ENCODE measurements at places on chromosomes 12 and 14.

DNA sequence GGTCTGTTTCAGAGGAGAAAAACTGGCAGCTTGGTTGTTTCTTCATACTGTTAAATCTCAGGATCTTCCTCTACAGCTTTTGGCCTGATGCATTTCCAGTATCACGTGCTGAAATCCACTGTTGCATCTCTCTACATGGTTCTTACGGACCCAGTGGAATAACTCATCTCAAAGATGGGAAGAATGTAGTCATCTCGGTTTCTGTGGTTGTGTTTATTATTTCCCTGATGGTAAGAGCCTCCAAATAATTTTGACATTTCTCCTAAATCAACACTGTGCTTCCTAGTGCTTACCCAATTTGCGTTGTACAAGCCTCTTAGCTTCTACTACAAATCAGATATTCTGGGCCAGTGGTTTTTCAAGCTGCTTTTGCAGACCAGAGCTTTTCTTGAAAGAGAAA lies 812.8 kb downstream of the C12orf50 start:
- no peaks in the 10 kb centered on the region for H3K36me3 ChIP-seq
- no peaks in the 10 kb centered on the region for H3K27me3 ChIP-seq
- no peaks in the 10 kb centered on the region for H3K4me1 ChIP-seq
- no peak overlapping the region for H3K27ac ChIP-seq

- no peak overlapping the region for H3K27ac ChIP-seq
- no peaks in the 10 kb centered on the region for H3K36me3 ChIP-seq
- H3K4me1 ChIP-seq: no peaks in the 10 kb centered on the region
- H3K4me3 ChIP-seq: no peak overlapping the region
- H3K27me3 ChIP-seq: no peaks in the 10 kb centered on the region
Measured at GRCh38 chr12:85626784-85627171, 209.4 kb downstream of the RASSF9 start.

GRCh38 chr14:94751321-94751720 lies 18.6 kb downstream of the GSC start:
- no peak overlapping the region for H3K27ac ChIP-seq
- H3K36me3 ChIP-seq: no peaks in the 10 kb centered on the region
- no peak overlapping the region for H3K4me3 ChIP-seq
- DNase-seq: no peak
- no peaks in the 10 kb centered on the region for H3K27me3 ChIP-seq

DNA sequence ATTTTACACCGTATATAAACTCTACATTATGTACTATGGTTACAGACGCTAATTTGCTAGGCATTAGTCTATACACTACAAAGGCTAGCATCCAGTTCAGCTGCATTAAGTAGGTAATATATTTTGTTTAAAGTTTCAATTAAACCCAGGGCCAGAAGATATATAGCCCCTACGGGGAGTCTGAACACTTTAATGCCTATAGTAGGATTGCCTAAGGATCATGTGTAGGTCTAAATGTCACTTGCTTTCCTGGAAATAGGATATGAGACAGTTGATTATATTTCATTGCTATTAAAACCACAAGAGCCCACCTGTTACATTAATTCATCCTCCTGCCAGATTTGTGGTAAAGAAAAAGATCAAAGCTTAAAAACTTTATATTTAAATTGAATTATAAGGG lies 286.9 kb downstream of the TMTC2 start:
- H3K36me3 ChIP-seq: no peaks in the 10 kb centered on the region
- no peak for DNase-seq

Measured in activated CD4-positive, alpha-beta memory T cell treated with anti-CD3 and anti-CD28 coated beads, Interleukin-2, amount 10 ng/mL, durations not matched to agents 7 days and 5 days (primary cell).